ENCODE measurements at places on chromosomes 2 and 18. TPM values are rescaled to one million over a fixed set of nuclear protein-coding genes. Genes with fewer than 3 reads are reported as not detected.

DNA sequence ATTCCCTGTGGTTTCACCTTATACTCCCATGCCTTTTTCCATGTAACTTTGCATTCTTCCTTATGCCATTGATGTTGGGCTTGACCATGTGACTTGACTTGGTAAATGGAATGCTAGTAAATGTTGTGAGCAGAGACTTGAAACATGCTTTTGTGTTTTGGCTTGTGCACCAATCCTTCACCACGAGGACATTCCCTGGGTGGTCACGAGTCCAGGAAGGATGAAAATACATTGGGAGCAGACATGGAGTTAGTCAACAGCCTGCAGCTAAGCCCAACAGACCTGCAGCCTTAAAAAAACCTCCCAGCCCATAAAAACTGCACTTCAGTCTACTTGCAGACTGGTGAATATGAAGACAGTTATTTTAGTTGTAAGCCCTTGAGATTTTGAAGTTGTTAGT is 116.5 kb upstream of the SPATS2L start:
- no peak for DNase-seq

GRCh38 chr2:20168048-20168726 is 56.7 kb downstream of the SDC1 start:
- no peak for DNase-seq

DNA sequence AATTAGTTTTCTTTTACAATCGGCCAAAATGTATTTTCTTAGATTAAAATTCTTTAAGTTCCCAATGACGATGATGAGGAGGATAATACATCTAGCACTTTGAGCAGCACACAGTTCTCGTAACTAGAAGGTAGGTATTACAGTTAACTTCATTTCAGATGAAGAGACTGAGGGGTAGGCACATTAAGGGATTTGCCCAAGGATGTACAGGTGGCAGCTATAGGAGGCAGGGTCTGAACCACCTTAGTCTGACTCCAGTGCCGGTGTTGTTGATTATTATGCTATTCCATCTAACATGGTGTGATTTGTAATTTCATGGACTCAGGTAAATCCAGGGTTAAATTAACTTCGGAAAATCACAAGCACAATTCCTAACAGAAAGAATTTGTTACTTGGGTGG is 1.1 kb downstream of the CD28 start:
- DNase-seq, result no peak

DNA sequence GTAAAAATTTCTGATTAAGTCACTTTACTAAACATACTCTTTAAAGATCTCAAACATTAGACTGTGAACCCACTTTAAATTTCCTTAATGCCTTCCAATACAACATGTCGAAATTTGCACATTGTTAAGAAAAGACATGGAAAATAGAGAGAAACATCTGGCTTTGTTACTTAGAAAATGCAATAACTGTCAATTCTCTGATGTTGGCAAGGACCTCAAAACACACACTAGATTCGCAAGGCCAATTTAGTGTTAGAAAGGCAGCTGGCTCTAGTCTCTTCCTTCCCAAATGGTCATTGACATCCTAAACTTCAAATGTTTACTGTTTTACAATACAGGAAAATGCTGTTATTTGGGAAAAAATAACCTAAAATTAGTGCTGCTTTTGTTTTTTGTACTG is 110.6 kb downstream of the UPP2 start:
- DNase-seq, result no peak

- no peak for DNase-seq
These were observed 124.8 kb upstream of the SIX2 start for GRCh38 chr2:45134014-45134413.

DNA sequence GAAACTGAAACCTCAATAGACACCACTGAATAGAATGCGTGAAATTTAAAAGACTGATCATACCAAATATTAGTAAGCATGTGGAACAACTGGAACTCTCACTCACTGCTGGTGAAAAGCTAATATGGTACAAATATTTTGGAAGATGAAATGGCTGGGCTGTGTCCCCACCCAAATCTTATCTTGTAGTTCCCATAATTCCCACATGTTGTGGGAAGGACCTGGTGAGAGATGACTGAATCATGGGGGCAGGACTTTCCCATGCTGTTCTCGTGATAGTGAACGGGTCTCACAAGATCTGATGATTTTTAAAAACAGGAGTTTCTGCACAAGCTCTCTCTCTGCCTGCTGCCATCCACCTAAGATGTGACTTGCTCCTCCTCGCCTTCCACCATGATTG is 32.0 kb upstream of the MYCN start:
- DNase-seq, result no peak

- DNase-seq, result no peak
These were observed 1229.0 kb upstream of the ZEB2 start for GRCh38 chr2:145748927-145749326.

DNA sequence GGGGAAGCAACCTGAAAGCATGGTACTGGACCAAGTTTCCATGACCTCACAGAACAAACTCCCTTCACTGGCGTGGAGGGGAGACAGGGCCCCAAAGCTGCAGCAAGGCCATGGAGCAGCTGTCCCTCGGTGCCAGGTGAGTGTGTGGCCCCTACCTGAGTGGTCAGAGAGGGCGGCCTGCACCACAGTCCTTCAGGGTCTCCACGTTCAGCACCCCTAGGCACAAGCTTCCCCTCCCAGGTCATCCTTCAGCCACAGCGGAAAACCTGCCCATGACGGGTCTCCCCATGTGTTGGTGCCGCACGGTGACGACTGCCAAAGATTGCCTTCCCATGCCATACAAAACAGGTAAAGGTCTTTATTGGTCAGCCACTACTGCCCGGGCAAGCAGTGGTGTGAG is 201.6 kb downstream of the MGAT5 start:
- no peak for DNase-seq

DNA sequence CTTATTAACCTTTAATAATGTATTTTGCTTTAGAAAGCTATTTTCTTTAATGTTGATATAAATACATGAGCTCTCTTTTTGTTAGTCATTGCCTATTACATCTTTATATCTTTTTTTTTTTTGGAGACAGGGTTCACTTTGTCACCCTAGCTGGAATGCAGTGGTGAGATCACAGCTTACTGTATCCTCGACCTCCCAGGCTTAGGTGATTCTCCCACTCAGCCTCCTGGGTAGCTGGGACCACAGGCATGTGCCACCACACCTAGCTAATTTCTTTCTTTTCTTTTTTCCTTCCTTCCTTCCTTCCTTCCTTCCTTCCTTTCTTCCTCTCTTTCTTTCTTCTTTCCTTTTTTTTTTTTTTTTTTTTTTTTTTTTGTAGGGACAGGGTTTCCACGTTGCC is 15.4 kb downstream of the NAB1 start:
- DNase-seq, result no peak

B3GNT2 gene
- 77.9 TPM for total RNA-seq

TUBA3D gene
- total RNA-seq, result not detected

GCKR gene
- not detected for total RNA-seq

Measured in CD8-positive, alpha-beta T cell (primary cell).